CD4-positive, alpha-beta T cell treated with Interleukin-12 subunit alpha and Interleukin-12 subunit beta, for 1 hour (primary cell): ENCODE measurements at places on chromosomes 5 and 9.
A peak's percentile ranks its signal among the peaks of the same experiment; 100 is the strongest.

- DNase-seq, result no peak
Observed at GRCh38 chr9:114804505-114804904, 1.3 kb downstream of the TNFSF15 start.

DNA sequence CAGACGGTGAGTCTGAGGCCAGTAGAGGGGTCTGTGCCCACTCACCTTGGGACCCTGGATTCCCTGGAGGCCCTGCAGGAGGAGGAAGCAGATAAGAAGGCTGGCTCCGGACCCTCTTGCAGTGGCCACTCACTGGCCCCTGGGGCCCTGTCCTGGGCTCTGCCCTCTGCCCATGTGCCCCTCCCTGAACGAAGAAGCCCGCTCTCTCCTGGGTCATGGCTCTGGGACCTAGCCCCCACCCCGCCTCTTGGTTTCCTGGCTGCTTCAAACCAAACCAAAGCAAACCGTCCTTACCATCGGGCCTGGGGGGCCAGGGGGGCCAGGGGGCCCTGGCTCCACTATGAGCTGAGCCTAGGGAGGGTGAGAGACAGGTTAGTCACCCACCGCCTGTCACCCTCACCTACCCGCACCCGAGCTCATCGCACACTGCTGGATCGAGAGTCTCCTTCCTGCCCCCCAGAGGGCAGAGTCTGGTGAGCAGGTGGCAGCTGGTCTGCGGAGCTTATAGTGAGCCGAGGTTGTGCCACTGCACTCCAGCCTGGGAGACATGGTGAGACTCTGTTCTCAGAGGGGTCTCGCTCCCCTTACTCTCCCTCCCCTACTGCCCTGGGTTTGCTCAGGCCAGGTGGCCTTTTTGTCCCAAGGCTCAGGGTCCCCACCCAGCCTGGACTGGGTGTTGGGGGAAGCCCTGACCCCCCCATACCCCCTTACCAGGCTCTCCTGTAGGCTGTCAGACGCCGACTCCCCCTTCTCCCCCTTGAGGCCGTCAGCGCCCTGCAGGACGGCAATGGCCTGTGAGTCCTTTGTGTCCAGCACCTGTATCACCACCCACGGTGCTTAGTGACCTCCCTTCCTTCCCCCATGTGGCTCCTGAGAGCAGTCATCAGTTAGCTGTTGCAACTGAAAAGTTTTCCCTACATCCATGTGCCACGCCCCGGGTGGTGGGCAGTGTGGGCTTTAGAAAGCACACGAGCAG is 15.2 kb upstream of the PHYKPL start:
- no peak for DNase-seq

DNA sequence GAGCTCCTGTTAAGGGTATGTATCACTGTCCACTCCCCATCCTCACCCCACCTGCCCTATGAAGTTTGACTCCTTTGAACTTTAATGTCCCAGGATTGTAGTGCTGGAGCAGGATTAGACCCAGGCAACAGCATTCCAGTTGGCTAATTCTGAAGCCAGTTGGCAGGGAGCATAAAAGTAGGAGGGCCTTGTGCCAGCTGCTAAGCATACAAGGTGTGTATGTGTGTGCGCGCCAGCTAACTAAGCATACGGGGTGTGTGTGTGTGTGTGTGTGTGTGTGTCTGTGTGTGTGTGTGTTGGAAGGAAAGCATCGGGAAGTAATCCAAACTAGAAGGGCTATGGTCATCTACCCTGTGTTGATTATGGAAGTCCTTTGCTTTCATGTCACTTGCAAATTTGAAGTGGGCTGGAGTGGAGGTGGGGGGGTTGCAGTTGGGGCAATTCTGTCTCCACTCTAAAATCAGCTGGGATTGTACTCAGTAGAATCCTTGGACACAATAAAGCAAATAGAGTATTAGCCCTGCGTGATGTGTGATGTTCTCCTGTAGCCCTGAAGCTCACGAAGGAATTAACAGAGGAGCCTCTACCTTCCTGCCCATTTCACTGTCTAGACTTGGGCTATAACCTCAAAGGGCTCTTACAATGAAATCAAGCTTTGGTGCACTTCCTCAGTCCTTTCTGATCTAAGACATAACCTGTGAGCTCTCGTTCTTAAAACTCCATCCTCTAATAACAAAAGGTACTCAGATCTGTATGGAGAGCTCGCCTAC is 26.9 kb downstream of the HMGCR start:
- DNase-seq, result no peak

- DNase-seq, result peak; percentile 2
Observed at GRCh38 chr5:112738191-112738560, 491 bp downstream of the APC start.

DNA sequence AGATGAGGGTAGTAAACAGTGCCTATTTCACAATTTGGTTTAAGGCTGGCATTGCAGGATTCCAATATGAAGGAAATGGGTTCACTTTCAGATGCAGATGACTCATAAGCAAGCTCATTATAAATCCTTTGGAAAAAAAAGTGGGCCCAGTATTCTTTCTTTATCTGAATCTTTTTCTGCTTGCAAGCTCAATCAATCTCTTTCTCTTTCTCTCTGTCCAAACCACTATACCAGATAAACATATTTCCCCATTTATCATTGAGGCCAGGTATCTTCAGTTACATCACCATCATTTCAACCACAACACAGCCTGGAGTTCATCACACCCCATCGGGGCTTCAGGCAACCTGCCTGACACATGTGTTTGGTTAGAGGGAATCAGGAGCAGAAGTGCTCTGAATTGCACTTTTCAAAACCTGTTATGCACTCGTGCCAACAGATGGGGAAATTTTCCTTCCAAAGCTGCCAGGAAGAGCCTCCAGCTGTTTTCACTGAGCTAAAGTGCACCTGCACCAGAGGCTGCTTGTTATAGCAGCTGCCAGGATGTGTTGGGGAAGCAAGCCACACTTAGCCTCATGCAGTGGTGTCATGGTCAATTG is 30.0 kb upstream of the MAMDC2 start:
- no peak for DNase-seq

- no peak for DNase-seq
Observed at GRCh38 chr5:6118691-6119090, 259.7 kb downstream of the MED10 start.

GRCh38 chr5:36209664-36210063 is 32.1 kb downstream of the NADK2 start:
- no peak for DNase-seq
